Activated CD4-positive, alpha-beta T cell treated with anti-CD3 and anti-CD28 coated beads for 24 hours (primary cell): ENCODE measurements at places on chromosomes 1 and 21.

- DNase-seq, result no peak
Measured at GRCh38 chr1:200888349-200888838, 6.3 kb upstream of the INAVA start.

GRCh38 chr1:53992085-53992874 lies 25.7 kb downstream of the LDLRAD1 start:
- DNase-seq, result no peak

DNA sequence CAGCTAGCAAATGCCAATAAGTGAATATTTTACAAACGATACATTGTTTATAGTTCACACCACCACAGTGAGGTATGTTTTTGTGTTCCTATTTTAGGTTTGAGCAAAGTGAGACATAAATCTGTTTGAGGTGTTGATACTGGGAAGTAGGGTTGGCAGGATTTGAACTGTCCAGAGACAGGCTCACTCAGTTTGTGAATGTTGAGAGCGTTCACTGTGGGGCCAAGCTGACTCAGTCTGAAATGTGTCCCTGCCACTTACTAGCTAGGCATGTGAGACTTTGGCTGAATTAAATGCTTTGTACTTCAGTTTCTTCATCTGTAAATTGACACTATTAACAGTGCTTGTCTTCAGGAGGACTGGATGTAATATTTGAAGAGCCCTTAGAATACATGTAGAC lies 35.1 kb downstream of the DIRAS3 start:
- no peak for DNase-seq

DNA sequence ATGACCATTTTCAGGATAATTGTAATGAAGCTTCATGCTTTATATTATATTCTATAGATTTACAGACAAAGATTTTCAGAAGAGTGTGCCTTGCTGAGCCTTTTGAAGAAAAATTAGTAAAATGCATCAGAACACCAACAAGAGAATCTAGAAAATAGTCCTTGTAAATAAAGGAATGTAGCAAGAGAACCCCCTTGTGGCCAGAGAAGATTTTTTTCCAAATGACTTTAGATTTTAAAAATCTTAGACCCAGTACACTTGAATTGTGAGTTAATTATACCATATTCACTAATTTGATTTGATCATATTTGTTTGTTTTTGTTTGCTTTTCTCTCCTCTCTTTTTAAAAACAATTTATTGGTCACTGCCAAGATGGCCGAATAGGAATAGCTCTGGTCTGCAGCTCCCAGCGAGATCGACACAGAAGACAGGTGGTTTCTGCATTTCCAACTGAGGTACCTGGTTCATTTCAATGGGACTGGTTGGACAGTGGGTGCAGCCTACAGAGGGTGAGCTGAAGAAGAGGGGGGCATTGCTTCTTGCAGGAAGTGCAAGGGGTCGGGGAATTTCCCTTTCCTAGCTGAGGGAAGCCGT lies 12.8 kb upstream of the IFI44L start:
- no peak for DNase-seq

GRCh38 chr1:101532377-101532776 lies 295.6 kb downstream of the S1PR1 start:
- DNase-seq, result no peak

DNA sequence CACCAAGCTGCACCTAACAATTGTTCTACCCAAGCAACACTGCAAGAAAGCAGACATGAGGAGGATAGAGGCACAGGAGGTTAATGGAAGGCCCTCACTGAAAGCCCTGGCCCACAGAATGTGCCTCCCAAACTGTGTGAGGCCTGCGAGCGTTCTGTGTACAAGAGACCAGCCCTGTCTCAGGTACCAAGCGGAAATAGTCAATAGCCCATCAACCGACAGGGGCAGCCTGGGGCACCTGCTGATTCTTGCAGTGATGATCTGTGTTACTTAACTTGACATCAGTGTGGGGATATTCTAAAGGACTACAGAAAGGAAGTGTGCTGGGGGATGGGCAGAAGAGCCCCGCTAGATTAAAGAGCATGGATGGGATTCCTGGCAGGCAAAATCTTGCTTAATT lies 392.4 kb downstream of the KCNH1 start:
- DNase-seq, result no peak

DNA sequence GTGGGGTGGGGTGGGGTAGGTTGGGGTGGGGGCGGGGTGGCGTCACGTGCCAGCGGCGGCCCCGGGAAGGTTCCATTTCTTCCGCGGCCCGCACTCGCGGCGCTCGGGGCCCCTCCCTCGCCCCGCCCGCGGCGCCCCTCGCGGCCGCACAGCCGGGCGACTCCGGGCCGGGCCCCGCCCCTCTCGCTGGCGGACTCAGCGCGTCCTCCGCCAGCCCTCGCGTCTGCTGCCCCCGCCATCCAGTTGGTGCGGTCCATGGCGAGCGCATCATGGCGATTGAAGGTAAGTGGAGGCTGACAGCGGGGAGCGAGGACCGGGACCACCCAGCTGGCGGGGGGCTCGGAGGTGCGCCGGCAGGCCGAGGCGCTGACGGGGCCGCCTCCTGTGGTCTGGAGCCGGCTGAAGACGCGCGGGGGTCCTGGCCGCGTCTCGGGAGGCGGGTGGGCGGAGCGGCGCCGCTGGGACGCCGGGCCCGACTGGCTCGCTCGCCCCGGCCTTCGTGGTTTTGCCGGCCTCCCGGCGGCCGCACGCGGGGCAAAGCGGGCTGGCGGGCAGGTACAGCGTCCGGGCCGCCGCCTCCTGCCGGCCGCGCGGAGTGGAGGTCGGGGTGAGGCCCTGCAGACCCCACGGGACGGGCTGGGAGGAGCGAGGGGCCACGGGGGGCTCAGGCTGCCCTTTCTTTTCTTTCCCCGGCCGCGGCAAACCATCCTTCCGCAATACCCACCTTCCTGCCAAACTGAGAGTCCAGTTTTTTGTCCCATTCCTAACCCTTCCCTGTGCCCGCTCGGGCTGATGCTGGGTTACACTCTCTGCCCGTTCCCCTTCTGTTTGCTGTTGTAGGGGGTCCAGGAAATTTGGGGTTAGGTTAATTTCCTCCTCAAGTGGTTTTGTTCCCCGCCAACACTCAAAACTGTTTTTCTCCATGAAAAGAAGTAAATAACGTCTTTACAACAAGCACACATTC lies at the start of gene SYT14:
Gene SYT14, plus strand, starts transcription at position 222 of the 964 bp plus-strand sequence. Its CDS starts 48 bp downstream, at position 270.
- DNase-seq, result no peak

- DNase-seq, result no peak
Measured at GRCh38 chr21:39444421-39445180, 977 bp downstream of the LCA5L start.
